H7 (cell line): ENCODE measurements at places on chromosomes 3 and 15. TPM values are rescaled to one million over a fixed set of nuclear protein-coding genes. Genes with fewer than 3 reads are reported as not detected.

GRCh38 chr3:112362221-112362620 lies 29.3 kb downstream of the CD200 start:
- no peak for DNase-seq

- DNase-seq, result no peak
Measured at GRCh38 chr3:53490459-53490968, 3.9 kb upstream of the CACNA1D start.

- DNase-seq, result no peak
Measured at GRCh38 chr3:126612479-126613205, 42.3 kb downstream of the TXNRD3 start.

DNA sequence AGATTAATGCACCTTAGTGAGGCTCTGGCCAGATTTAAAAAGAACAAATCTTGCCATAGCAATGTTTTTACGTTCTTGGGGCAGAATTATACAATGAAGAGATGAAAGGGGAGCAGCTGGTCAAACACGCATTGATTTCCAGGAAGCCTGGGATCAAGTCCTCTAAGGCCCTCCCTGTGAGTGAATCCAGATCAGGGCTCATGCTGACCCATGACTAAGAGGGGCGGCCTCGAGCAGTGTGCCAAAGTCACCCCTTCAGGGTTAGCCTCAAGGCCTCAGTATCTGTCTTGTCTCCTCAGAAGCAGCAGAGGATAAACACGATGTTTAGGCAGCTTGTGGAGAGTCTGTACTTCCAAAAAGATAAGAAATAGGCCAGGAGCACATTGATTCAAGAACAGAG lies 9.3 kb upstream of the RBP1 start:
- DNase-seq, result no peak

- DNase-seq, result no peak
Measured at GRCh38 chr3:160163229-160163878, 61.9 kb upstream of the C3orf80 start.

- DNase-seq, result no peak
Measured at GRCh38 chr3:69770976-69771634, 31.8 kb downstream of the MITF start.

The GP5 gene
- total RNA-seq, result not detected in 2 replicates

The THAP10 gene
- 3.5 and 4.8 TPM in 2 replicates for total RNA-seq

The LOXL1 gene
- 11.8 and 18.4 TPM in 2 replicates for total RNA-seq
